HT-29 (cell line): ENCODE measurements at places on chromosomes 3 and 15.

DNA sequence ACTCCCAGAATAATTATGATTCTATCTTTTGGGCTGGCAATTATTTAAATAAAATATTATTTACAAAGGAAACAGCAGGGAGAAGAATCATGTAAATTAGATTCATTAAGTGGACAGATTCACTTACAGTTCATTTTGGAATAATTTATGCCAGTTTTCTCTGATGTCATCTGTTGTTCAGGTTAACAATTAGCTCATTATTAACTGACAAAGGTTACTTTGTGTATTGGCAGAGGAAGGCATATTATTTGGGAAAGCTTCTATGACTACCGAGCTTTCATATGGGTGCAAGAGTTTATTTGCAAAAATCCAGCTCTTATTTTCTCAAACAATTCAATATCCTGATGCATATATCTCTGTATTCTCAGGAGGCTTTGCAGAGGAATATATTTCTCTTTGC is 224.4 kb downstream of the CHST2 start:
- no peak for DNase-seq

- no peak for DNase-seq
These were observed 17.5 kb upstream of the NMD3 start for GRCh38 chr3:161203485-161204098.

- DNase-seq: no peak
These were observed 151.5 kb downstream of the GOLGA6L4 start for GRCh38 chr15:84387086-84387485.

- no peak for DNase-seq
These were observed 65.6 kb downstream of the WDR72 start for GRCh38 chr15:53693729-53694475.

GRCh38 chr3:72519946-72520604 is 328.2 kb downstream of the SHQ1 start:
- DNase-seq: no peak

GRCh38 chr15:70569091-70569713 is 194.2 kb downstream of the UACA start:
- DNase-seq: peak; percentile 94

- no peak for DNase-seq
These were observed 132.5 kb downstream of the FOXP1 start for GRCh38 chr3:71451060-71451459.

DNA sequence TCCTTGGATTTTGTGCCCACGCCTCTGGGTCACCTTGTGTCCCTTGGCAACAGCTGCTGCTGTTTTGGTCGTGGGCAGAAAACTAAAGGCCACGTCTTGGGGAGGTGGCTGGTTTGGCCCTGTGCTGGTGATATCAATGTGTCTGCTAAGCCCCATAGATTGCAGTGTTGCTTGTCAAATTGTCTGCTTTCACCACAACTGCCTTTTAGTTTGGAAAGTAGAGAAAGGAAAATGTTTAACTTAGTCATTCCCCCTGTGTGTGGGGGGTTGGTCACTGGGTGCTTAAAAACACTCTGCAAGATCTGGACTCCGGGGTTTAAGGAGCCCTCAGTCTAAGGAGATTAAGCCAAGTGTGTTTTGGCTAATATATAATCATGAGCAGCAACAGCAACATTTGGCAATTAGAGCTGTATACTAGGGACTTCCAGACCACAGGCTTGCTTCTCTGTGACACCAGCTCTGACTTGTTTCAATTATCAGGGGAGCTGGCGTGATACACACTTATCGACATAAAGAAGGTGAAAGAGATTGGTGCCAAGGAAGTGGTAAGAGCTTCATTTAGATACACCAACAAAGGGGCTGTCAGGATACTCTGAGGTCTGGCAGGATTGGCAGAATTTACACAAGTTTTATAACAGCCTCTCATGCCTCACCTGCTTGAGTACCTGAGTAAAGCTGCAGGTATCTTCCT is 3.5 kb downstream of the SMAD3 start:
- peak; percentile 38 for DNase-seq

- DNase-seq: peak; percentile 91
These were observed 45.7 kb upstream of the DUT start for GRCh38 chr15:48285329-48286214.

DNA sequence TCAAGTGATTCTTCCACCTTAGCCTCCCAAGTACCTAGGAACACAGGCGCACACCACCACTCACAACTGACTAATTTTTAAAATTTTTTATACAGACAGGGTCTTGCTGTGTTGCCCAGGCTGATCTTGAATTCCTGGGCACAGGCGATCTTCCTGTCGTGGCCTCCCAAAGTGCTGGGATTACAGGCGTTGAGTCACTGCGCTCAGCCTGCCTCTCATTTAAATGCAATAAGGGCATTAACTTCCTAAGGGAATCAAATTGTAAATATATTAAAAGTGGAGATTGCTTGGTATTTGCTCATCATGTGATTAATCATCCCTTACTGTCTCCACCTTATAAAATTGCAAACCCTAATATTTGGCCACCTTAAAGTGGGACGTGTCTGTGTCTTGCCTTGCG is 65.2 kb downstream of the PGPEP1L start:
- DNase-seq: no peak

DNA sequence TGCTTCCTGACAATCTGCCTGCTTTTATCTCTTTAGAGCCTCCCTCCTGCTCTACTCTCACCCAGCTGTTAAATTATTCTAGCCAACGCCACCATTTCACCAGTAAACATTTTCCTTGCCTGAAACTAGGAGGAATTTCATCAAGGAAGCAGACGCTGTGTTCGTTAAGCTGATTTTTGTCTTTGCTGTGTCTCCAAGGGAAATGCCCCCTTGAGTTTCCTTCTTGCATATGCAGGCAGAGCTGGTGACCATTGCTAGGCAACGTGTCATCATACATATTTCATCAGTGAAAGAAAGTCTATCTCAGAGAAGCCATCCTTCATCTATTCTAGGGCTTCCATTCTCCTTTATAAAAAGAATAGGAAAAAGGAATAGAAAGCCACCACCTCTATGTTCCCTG is 87.0 kb upstream of the ST8SIA2 start:
- DNase-seq: peak; percentile 58

DNA sequence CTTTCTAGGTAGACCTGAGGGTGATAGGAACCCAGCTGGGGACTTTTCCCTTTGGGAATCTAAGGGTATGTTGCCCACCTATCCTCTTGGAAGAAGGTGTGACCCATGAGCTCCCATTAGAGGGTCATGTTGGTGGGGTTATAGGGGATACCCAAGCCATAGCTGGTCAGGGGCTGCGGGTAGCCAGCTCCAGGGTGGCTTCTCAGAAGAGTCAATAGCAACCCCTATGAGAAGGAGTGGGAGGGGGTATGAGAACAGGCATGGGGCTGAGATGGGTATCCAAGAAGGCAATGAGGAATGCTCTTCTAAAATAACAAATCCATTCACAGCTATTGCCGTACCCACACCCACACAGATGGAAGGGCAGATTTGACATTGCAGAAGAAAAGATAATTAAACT is 217.8 kb downstream of the UACA start:
- no peak for DNase-seq

DNA sequence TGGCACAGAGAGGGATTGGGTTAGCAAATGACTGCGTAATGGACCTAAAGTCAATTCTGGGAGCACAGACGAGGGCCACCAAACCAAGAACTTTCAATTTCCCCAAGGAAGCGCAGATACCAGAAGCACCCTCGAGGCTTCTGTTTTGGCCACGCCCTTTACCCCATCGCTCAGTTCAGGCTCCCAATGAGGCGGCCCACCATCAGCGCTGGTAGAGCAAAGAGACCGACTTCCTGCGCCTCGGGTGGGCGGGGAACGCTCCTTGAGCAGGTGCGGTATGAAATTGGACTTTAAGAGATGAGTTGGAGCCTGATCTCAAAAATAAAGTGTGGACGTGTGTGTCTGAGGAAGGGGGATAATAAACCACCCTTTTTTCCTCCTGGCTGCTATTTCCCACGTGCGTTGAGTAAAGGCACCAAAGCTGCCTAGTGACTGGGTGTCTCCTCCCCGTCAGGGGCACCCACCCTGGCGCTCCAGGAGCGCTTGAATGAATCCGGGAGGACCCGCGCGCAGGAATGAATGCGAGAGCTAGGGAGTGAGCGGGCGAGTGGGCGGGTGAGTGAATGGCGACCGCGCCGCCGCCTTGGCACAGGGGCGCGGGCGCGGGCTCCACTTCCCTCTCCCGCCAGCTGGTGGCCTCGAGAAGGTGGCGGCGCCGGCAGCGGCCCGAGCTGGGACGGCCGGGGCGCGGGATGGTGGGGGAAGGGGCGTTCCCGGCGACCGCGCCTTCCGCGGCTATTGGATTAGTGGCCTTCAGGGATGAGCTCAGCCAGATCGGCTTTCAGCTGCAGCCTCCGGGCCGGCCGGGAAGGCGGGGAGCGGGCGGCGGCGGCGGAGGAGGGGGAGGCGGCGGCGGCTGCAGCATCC is at the start of gene SPSB4:
Gene SPSB4 (plus strand): TSS at position 772 of the 867 bp plus-strand sequence. CDS start 14,758 bp downstream, outside the sequence.
- DNase-seq: no peak

DNA sequence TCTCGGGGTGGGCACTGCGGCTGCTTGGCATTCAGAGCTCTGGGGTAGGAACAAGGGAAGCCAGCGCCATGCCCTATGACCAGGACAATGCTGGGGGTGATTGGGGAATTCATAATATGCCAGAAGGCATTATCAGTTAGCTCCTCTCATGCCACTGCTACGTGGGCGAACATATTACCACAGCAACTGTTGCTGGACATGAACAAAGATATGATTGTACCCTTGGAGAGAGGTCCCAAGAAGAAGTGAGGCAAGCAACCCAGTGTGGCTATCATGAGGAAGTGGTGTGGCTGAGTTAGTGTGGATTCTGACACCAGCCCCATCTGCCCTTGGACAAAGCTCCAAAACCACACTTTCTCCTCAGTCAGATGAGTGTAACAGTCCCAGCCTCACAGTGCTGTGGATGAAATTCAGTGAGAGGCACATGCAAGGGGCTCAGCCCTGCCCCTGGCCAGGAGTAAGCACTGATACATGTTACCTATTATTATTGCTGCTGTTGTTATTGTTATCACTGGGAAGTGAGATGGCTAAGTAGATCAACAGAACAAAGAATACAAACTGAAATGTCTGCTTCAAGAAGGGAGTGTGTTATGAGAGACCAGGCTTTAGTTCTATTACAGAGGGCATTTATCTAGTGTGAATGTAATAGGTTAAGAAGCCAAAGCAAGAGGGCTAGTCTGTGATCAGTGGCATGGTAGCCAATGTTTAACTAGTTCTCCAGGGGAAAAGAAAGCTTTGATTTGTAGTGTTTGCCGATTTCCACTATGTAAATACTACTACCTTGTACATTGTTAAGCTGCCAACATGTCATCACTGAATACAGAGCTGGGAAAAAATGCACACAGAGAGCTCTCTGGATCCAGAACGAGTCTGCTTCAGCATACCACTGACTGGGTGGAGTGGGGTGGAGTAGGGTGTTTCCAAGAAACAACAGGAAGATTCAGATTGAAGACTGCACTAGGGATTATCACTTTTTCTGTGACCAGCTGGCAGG is 222.3 kb upstream of the EIF1B start:
- peak; percentile 72 for DNase-seq

DNA sequence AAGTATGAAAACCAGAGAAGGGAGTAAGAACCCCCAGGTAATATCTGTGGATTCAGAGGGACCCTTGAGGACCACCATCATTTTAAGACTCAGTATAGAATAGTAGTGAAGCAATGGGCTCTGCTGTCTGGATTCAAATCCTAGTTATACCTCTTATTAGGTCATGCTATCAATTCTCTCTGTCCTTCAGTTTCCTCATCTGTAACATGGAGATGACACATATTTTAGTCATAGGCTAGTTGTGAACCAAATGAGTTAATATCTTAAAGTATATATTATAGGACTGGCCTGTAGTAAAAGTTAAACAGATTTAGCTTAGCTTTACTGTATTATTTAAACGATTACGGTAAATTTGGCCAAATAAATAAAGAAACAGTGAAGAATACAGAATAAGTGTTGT is 177.3 kb upstream of the GOLIM4 start:
- no peak for DNase-seq

GRCh38 chr15:71601038-71601834 is 209.1 kb upstream of the NR2E3 start:
- DNase-seq: no peak

DNA sequence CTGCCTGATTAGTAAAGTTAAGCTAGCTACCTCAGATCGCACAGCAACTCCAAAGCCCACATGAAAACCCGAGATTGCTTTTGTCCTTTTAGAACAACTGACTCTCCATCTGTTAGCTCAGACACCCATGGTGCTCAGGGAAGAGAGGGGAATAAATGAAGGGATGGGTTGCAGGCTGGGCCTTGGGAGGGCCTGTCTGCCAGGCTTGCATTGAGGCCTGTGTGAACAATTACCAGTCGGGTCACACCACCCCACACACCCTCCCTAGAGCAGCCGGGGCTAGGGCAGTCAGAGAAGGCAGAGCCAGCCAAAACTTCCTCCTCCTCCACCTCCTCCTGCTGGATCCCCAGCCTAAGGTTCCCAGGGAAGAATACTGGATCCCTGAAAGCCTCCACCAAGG is 8.8 kb upstream of the PRKAR2A start:
- DNase-seq: no peak

- DNase-seq: no peak
These were observed 609.1 kb upstream of the GRM7 start for GRCh38 chr3:6251612-6252400.

DNA sequence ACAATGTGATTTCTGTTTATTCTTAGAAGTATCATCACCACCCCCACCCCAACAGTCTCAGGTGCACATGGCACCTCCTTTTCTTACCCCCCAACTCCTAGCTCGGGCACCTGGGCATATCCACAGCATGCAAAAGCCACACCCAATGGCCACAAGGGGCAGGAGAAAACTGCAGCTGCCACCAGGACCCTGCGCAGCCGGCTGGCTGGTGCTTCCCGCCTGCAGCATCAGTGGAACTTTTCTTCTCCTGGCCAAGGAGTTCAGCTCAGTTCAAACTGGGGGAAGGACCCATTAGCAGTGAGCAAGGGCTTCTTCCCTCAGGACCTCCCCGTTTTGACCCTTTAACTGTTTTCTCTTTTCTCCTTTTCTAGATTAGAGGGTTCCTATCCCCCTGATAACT is 44.8 kb downstream of the TM4SF18 start:
- DNase-seq: no peak

- no peak for DNase-seq
These were observed 574 bp downstream of the CASR start for GRCh38 chr3:122183893-122184590.
